ENCODE measurements at places on chromosomes 5 and 9.

- peak; percentile 69 for DNase-seq
Observed at GRCh38 chr5:154058055-154059038, 19.6 kb downstream of the MFAP3 start.

GRCh38 chr5:103829585-103829984 lies 267.0 kb upstream of the NUDT12 start:
- no peak for DNase-seq

GRCh38 chr9:121584421-121584820 lies 67.0 kb upstream of the DAB2IP start:
- DNase-seq: no peak

DNA sequence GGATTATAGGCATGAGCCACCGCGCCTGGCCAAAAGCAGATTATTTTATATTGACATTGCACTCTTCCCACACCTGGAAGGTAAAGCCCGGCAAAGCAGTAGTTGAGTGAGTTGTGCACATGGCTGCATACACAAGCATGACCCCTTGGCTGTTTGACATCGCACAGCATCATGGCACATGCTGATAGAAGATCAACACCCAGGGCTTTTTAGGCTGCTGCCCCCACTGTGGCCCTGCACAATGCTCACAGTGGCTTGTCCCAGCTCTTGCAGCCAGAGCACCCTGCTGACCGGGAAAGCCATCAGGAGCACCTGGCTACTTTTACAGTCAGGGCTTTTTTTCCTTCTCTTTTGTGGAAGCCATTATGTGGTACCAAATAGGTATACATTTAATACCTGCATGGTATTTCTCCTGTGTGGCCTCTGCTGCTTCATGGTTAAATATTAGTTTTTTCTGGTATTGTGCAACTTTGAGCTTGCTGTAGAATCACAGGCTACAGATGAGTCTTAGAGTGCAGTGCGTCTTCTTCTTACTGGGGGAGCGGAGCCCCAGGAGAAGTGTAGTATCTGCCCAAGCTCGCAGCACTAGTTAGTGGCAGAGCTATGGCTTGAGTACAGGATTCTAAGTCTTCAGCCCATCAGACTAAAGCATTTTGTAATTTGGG lies 264.5 kb downstream of the AOPEP start:
- DNase-seq: no peak

GRCh38 chr5:8601831-8602354 lies 732.9 kb downstream of the MTRR start:
- no peak for DNase-seq

DNA sequence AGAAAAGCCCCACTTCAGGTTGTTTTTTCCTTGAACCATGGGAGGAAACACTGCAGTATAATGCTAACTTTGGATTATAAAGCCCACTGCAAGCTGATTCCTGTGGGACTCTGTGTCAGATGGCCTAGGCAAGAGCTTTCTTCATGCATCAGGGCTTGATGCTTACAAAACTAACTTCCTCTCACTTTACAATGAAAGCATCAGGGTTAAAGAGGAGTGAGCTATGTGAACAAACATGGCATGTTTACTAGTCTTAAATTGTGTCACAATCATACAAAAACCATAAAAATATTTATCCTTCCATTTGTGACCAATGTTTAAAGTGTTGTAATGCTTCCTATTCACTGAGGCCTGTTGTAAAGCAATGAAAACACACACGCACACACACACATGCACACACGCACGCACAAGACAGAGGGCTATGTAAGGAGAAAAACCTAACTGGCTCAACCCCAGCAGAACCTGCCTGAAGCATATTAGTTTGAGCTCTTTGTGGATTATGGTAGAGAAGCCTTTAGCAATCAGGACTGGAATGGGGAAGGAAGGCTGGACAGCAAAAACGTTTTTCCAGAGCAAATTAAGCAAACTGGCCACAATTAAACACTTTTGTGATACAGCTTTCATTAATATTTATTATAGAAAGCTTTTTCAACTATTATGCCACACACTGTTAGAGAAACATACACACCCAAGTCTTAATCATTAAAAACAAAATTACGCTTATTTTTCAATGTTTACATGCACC lies 122.2 kb downstream of the AUH start:
- DNase-seq: no peak

- DNase-seq: peak; percentile 91
Observed at GRCh38 chr9:87382900-87383299, 114.8 kb upstream of the DAPK1 start.

DNA sequence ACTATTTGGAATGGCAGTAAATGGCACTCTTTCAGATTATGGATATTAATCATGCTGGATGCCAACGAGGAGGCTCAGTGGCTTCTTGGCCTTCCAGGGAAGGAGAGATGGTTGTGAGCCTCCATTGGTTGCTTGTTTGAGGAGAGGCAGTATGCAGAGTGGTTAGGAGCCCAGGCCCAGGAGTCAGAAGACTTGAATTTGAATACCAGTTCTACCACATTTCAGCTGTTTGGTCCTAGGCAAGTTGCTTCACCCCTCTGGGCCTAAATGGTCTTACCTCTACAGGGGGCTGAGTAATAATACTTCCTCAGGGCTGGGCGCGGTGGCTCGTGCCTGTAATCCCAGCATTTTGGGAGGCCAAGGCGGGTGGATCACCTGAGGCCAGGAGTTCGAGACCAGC lies 52.5 kb downstream of the COL27A1 start:
- DNase-seq: no peak

DNA sequence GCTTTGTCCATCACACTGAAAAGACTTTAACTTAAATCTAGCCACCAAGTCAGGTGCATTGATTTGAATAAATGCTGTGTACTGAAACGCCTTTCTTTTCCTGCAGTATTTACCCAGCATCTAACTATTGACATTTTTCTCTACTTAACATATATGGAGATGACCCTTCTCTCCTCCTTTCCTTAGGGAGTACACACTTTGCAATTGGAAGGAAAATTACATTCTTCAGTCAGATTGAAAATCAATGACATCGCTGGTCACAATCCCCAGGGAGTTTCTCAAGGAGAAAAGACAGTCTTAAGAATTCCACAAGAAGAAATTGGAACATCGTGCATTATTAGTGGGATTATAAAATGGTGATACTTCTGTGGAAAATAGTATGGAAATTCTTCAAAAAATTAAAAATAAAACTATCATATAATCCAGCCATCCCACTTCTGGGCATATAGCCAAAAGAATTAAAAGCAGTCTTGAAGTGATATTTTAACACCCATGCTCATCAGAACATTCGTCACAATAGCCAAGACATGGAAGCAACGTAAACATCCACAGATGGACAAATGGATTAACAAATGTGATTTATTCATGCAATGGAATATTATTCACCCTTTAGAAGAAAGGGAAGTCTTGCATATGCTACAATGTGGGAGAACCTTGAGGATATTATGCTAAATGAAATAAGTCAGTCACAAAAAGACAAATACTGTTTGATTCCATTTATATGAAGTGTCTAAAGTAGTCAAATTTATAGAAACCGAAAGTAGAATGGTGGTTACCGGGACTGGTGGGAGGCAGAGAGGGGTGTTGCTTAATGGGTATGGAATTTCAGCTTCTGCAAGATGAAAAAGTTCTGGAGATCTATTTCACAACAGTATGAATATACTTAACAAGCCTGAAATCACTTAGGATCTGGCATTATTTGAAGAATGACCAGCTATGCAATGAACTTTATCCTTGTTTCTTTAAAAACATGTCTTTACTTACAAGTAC lies 14.3 kb upstream of the FREM1 start:
- DNase-seq: no peak

GRCh38 chr9:75713335-75713734 lies 177.1 kb upstream of the PCSK5 start:
- DNase-seq: no peak

DNA sequence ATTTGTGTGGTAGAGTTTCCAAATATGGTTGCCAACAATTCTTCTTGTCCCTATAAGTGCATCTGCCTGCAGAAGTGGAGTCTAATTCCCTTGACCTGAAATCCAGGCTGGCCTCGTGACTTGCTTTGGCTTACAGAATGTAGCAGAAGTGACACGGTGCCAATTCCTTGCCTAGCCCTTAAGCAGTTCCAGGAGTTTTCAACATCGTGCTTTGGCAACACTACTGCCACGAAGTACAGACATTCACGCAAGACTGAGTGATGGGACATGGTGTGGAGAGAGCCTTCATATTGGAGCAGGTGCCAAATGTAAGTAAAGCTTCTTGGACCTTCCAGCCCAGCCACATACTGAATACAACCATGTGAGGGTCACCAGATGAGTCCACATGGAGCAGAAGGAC lies 92.9 kb upstream of the NEK6 start:
- no peak for DNase-seq

- DNase-seq: no peak
Observed at GRCh38 chr5:77333451-77334123, 123.1 kb downstream of the PDE8B start.

- peak; percentile 73 for DNase-seq
Observed at GRCh38 chr5:142749321-142749720, 20.9 kb upstream of the ARHGAP26 start.

- DNase-seq: peak; percentile 30
Observed at GRCh38 chr5:98656125-98656795, 117.2 kb upstream of the RGMB start.

GRCh38 chr9:80892703-80893102 lies 796.6 kb downstream of the TLE1 start:
- DNase-seq: no peak

DNA sequence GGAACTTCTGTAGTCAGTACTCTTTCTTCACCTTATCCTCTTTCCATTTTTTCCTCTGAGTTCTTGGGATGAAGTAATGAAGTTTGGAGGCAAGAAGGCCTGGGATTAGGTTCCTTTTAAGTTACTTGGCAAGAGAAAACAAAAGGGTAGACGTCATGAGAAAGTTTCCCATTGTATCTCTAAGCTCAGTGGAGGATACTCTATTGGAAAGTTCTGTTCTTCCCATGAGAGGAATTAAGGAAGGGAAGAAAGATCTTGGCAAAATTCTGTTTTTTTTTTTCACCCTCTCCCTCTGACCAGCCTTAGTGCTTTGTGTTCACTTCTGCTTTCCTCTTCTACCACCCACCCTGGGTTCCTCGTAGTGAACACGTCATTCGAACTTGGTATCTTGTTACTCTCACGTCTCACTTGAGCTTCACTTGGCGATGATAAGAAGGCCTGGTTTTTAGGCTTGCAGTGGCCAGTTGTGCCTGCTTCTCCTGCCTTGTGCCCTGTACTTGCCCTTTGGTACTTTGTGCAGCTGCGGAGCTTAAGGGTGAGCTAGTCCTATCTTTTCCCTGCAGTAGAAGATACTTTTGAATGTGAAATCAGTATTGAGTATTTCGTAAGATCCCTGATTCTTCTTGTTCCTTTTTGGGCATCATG lies 67.0 kb downstream of the ARHGAP26 start:
- no peak for DNase-seq

GRCh38 chr5:116038817-116039216 lies 6.5 kb downstream of the ARL14EPL start:
- DNase-seq: no peak

DNA sequence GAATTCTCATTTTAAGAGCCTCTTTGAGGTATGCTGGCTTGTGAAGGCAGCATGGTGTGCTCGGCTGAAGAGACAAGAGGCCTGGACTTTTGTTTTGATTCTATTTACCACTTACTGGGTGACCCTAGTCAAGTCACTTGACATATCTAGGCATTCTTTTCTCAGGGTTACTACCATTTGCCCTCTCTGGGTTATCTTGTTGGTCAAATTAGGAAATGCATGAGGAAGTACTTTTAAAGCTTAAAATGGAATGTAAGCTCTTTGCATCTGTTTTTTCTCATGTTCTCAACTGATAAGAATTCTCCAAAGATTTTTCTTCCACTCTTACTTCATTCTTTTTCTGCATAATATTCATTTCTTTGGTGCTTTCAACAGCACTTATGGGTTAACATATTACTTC lies 173.1 kb downstream of the PLK2 start:
- DNase-seq: no peak

- DNase-seq: peak; percentile 97
Observed at GRCh38 chr5:31987985-31988710, 186.0 kb downstream of the GOLPH3 start.

DNA sequence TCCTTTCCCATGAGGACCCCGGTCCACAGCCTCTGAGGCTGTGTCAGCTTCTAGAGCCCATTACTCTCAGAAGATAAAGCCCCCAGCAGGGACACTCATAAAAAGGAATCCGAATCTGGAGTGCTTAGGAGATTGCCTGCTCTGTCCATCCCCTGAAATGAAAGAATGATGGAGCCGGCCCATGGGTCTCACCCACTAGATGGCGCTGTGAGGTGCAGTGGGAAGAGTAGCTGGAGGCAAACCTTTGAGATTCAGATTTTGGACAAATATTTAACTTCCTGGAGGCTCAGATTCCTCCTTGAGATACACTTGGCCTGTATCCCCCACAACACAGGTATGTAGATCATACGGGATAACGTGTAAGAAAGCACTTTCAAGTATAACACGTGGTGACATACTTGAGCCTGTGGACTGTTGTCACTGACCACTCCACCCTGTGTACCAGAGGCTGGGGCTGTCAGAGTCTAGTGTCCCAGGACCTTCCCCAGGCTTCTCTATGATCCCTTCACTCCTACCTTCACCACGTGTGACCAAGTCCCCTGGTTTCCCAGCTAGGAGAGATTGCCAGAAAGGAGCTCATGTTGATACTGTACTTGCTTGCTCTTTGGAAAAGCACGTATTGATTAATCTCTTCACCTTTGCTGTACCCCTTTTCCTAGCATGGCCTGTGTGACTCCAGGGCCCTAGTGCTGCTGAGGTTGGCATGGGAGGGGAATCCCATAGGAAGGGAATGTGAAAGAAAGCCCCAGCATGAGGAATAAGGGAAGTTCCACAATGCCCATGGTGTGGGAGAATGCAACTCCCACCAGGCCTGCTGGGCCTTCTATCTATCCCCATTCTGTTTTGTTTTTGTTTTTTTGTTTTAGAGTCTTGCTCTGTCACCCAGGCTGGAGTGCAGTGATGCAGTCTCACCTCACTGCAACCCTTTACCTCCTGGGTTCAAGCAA lies 32.1 kb downstream of the TRMO start:
- no peak for DNase-seq

GRCh38 chr9:111805830-111806241 lies 11.1 kb upstream of the SHOC1 start:
- DNase-seq: peak; percentile 78

GRCh38 chr9:131475956-131476776 lies 26.6 kb upstream of the POMT1 start:
- no peak for DNase-seq

DNA sequence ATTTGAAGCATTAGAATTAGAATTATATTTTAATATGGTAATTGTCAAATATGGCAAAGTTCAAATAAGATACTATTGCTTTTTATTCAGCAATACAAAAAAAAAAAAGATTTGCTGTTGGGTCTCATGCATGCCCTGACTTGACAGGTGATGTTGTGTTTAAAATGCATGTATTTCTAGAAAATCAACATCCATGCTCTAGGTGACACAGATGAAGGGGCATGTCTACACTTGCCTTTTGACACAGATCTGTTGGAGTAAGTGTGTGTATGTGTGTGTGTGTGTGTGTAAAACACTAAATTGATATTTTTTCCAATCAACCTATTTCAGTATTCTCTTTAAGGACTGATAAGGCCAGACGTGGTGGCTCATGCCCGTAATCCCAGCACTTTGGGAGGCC lies 38.1 kb upstream of the SMARCA2 start:
- DNase-seq: no peak

- no peak for DNase-seq
Observed at GRCh38 chr9:133842174-133842573, 104.0 kb upstream of the SARDH start.

GRCh38 chr9:99433555-99433954 lies 211.5 kb downstream of the SEC61B start:
- DNase-seq: peak; percentile 82

- no peak for DNase-seq
Observed at GRCh38 chr9:124450931-124451661, 845 bp downstream of the ADGRD2 start.
